ENCODE measurements at places on chromosomes 1 and 21.

DNA sequence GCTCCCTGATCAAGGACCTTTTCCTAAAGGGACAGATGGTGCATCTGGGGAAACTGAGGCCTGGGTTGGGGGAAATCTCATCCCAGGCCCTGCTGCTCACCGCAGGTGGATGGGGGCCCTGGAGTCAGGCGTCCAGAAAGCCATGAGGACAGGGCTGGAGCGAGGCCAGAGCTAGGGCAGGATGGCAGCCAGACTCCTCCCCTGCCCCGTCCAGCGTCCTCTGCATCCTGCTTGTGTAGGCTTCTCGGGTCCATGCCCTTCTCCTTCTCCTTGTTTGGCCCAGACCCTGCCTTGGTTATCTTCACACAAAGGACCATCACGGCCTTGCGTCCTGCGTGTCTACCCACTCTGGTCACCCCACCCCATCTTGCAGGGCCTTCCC, 43.0 kb downstream of the TRIM11 start:
- DNase-seq, result no peak

- DNase-seq, result no peak
Observed at GRCh38 chr1:45103534-45103933, 91.5 kb downstream of the UROD start.

DNA sequence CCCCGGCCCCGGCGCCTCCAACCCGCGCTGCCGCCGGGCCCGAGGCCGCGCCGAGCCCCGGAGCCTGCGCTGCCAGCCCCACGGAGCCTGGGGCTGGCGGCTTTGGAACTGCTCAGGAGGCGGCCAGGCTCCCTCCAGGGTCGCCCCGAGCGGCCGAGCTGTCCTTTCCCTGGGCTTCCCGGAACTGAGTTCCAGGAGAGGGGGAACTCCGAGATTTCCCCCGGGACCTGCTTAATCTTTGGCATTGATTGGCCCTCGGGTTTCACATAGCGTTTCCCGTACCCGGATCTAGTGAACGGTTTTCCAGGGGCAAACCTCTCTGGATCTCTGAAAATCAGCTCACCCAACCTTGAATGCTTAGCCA, 504 bp downstream of the H6PD start:
- no peak for DNase-seq

GRCh38 chr1:163528710-163529348, 207.1 kb downstream of the NUF2 start:
- DNase-seq, result no peak

DNA sequence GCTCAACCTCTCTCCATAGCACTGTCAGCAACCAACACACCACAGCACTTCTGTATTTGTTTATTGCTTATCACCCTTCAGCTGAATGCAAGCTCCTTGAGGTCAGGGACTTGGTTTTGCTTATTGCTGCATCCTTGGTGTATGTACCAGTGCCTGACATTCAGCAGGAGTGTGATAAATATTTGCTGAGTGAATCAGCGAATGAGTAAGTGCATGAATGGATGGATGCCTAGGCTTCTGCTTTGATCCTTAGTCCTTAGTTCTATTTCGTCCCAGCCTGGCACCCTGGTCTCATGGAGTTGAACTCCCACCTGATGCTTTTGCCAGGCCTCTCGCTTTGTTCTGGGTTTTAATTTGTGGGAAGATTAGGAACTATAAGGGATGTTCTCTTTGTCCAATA, 88.2 kb downstream of the ZSCAN20 start:
- DNase-seq, result no peak

DNA sequence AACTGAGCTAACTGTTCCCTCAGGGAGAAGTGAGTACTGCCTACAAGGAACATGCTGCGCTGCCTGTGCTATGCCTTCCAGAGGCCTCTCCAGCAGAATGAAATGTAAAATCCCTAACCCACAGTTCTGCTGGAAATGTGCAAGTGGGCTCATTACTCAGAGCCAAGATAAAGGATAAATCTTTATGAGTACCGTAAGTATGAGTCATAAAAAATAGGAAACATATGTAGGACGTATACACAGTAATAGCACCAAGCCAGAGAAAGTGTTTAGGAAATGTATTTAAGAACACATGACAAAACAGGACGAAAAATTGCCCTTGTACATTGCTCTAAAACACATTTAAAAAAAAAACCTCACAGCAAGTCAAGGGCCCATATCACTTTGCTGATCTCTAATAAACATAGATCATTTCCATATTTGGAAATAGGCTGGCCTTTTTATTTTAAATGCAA, 104.6 kb downstream of the TGFBR3 start:
- no peak for DNase-seq

- peak; percentile 36 for DNase-seq
Observed at GRCh38 chr21:37257967-37258877, 8.9 kb downstream of the VPS26C start.

GRCh38 chr1:86718786-86719185, 14.4 kb downstream of the SH3GLB1 start:
- DNase-seq, result no peak

GRCh38 chr1:65176591-65176990, 28.6 kb downstream of the AK4 start:
- no peak for DNase-seq

DNA sequence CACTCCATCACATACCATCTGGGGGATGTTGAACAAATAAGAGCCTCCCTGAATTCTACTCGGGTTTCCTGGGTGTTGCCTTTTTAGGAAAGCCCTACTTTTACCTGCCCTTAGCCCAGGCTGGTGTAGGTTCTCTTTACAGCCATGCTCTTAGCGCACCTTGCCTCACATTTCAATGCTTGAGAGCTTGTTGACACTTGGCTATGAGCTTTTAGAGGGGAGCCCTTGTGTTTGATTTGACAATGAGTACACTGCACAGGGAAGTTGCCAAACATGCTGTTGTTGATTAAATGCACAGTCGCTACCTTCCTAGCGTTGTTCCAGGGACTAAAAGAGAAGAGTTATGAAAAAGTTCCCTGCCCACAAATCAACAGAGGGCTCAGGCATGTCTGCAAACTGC, 103.8 kb downstream of the TRABD2B start:
- no peak for DNase-seq

DNA sequence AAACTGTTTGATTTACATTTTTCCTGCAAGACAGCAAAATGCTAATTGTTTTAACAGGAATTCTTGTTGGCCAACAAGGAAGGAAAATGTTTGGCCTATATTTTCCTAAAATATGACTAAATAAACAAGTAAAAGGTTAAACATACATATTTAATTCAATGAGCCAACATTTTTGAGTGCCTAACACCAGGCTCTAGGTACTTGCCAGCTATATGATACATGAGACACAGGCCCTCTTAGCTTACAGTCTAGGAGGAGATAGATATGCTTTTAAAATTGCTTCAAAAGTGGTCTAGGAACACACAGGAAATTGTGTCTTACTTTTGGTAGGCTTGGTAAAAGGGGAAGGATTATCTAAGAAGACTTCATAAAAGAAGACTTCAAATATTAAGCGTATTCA, 50.9 kb downstream of the PIGK start:
- no peak for DNase-seq

GRCh38 chr1:220882061-220882891, 3.0 kb downstream of the HLX start:
- no peak for DNase-seq

DNA sequence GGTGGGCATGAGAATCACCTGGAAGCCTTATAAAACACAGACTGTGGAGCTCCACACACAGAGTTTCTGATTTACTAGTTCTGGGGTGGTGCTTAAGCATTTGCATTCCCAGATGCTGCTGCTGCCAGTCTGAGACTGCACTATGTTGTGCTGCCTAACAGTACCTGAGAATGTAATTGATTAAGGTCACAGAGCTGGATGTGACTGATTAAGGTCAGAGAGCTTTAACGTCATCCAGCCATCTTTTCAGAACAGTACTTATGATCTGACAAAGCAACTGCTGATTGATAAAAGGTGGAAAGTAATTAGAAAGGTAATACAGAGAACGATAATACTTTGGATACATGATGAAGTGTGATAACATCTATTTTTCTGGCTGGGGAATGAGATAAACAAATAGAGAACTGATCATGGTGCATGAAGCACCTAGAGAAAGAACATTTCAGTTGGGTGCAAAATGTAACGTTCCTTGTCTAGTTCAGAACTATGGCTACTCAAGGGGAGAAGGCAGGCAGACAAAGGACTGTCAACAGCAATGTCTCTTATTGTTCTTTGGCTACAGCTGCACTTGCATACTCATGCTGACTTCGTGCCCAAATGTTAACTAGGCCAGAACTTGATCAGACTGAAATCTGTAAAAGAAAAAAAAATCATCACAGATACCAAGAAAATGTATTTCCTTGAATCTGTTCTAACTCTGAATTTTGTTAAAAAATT, 3.7 kb upstream of the UCK2 start:
- DNase-seq, result no peak

DNA sequence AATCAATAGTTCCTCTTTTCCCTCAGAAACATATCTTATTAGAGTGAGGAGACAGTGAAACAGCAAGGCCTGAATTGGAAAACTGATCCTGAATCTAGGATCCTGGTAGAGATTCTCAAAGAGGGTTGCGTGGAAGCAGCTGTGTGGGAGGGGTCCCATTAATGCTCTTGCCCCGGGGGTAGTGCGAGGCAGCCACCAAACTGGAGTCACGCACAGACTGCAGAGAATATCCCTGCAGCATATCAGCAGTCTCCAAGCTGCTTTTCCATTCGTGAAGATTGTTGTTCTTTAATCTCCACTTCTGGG, 150.1 kb downstream of the DISC1 start:
- no peak for DNase-seq

- no peak for DNase-seq
Observed at GRCh38 chr1:210907251-210907805, 226.6 kb downstream of the KCNH1 start.

GRCh38 chr1:232287676-232288569, 342.0 kb downstream of the SIPA1L2 start:
- DNase-seq, result no peak

DNA sequence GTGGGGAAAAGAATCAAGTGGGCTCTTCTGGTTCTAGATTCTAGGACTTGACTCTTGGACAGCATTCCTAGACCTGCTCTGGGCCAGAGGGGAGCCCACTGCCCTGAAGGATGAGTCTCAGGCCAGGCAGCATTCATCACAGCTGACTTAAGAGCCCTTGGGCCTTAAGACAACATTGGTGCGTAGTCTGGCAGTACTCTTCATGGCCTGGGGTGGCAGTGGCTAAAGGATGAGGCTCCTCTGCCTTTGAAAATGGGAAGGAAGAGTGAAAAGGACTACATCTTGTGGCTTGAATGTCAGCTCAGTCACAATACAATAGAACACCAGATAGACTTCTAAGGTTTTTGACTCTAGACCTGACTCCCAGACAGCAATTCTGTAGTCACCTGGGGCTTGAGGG, 1415.1 kb upstream of the PRMT6 start:
- DNase-seq, result no peak

- no peak for DNase-seq
Observed at GRCh38 chr1:111803951-111804350, 48.2 kb downstream of the DDX20 start.

DNA sequence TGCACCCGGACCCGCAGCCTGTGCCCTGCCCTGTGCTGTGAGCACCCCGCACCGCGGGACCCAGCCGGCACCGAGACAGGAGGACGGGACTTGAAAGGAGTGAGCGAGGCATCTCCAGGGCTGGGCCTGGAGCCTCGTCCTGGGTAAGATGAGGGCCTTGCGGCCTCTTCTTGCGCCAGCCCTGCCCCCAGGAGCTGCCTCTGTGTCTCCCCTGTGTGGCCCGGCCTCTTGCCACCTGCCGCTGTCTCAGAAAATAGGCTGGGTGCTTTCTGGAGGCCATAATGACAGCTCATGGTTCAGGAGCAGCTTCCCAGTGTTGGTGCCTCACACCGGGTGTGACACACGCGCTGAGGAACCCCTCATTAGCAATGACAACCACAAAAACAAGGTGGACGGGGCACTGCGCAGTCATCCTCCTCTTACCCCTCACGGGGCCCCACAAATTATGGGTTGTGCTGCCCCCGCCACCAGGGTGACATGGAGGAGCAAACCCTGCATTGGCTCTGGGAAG, 161.5 kb upstream of the C1orf174 start:
- no peak for DNase-seq

- DNase-seq, result no peak
Observed at GRCh38 chr1:7002728-7003127, 217.5 kb downstream of the CAMTA1 start.

GRCh38 chr1:99370476-99370875, 106.2 kb downstream of the PLPPR4 start:
- DNase-seq, result no peak

DNA sequence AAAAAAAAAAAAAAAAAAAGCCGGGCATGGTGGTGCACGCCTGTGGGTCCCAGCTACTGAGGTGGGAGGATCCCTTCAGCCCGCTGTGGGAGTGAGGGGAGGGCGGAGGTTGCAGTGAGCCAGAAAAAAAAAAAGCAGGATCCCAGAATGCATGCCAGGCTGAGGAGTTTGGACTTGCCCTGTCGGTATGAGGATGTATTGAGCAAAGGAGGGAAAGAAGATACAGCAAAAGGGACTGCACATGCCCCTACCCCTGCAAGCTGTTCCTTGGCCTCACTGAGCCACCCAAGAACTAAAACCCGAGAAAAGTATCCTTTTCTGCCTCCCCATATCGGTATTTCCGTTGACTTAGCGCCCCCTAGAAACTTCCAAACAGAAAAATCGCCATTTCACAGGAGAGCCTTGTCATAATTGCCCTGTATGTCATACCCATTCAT, 1.3 kb upstream of the GPATCH4 start:
- DNase-seq, result no peak

DNA sequence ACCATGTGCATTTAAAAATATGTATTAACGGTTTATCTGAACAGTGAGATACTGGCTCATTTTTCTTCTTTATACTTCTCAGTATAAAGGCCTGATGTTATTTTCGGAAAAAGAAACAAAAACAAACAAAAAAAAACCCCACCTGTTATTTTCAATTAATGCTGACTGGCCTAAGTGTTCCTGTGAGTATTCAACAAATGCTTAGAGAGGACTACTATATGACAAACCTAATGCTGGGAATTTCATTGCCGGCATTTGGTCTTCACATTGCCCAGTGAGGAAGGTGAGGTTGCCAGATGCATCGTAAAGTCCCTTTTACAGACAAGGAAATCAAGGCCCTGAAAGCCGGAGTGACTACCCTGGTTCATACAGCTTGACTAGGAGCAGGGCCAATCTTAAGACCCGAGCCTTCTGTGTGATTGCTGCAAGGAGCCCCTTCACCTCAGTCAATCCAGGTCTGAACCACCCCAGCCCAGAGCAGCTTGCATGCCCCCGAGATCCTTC, 599 bp downstream of the MRPL24 start:
- no peak for DNase-seq

- DNase-seq, result no peak
Observed at GRCh38 chr1:215660259-215660658, 93.2 kb downstream of the KCTD3 start.

GRCh38 chr1:51299981-51300670, 30.2 kb downstream of the TTC39A start:
- DNase-seq, result no peak

DNA sequence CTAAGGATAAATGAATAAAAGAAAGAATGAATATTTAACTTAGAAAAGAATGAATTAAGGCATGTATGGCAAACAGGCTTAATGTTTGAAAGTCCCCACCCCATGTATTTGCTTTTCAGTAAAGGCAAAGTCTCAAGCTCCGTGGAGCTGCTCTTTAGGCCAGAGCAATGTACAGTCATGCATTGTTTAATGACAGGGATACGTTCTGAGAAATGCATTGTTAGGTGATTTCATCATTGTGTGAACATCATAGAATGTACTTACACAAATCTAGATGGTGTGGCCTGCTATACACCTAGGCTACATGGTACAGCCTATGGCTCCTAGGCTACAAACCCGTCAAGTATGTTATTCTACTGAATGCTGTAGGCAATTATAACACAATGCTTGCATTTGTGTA, 51.6 kb upstream of the SPATA6 start:
- no peak for DNase-seq

GRCh38 chr1:46769028-46769740, 29.7 kb upstream of the CYP4B1 start:
- no peak for DNase-seq

All from amygdala (tissue), 56 donors.